RKO (cell line): ENCODE measurements at places on chromosomes 2 and 18.

DNA sequence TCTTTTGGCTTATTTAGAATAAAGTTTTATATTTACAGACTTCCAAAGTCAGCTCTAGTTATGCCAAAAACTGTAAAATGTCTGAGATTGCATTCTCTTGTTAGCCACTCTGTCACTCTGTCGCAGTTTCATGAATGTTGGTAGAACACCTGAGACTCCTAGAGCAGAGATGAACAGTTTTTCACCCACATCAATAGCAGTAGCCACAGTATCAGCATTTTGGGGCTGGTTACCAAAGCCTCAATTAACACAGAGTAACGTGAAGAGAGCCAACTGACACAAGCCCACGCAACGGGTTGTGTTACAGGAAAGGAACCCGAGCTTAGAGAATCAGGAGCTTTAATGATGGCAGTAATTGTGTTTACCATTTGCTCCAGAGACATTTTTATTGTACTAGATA, 443.0 kb upstream of the SLC39A10 start:
- no peak for DNase-seq

GRCh38 chr2:36785179-36785795, 88.8 kb downstream of the VIT start:
- DNase-seq, result peak; percentile 65

DNA sequence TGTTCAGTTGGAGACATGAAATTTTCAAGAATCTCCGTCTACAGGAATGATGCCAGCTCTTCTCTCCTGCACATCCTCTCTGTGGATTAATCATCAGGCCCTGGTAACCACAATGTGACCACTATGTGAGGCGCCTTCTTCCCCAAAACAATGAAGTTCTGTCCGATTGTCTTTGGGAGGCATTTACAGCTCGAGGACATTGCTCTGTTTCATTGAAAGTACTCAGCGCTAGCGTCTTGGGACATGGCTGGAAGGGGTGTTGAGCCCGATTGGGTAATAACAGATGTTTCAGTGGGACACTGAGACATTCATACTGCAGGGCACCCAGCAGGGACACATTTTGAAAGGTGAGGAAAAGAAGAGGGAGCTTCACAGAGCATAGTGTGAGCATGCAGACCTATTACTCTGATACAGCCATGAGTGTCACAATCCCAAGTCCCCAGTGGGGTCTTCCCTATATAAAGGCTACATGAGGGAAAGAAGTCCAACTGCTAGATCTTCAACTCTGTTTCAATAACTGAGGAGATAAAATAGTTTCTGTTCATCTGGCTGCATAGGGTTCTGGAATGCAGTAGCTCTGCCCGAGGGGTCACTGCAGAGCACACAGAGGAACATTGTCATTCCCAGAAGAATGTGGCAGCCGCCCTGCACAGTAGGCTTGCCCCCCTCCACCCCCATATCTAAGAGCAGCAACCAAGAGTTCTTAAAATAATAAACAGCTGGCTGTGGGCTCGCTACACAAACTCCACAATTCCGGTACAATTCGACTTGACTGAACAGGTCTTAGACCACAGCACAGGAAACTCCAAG, 237.3 kb downstream of the OSR1 start:
- DNase-seq, result no peak

- no peak for DNase-seq
Observed at GRCh38 chr2:215624423-215624829, 188.6 kb upstream of the FN1 start.

- no peak for DNase-seq
Observed at GRCh38 chr18:46657115-46657955, at the start of gene LOXHD1. LOXHD1 (minus strand) TSS chr18:46657220; CDS start chr18:46657033, 187 bp downstream.

DNA sequence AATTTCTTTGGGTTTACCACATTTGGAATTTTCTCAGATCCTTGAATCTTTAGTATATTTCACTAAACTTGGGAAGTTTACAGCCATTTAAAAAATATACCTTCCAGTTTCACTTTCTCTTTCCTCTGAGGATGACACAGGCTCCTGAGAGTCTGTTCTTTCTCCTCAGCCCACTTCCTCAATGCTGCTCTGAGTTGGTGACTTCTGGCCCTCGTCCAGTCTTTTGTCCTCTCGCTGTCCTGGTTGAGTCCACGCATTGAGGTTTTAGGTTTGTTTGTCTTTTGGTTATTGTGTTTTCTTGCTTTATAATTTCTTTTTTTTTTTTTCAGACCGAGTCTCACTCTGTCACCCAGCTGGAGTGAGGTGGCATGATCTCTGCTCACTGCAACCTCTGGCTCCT, 40.7 kb upstream of the GALR1 start:
- DNase-seq, result no peak

GRCh38 chr2:135916207-135916606, 40.0 kb upstream of the MCM6 start:
- DNase-seq, result peak; percentile 66

DNA sequence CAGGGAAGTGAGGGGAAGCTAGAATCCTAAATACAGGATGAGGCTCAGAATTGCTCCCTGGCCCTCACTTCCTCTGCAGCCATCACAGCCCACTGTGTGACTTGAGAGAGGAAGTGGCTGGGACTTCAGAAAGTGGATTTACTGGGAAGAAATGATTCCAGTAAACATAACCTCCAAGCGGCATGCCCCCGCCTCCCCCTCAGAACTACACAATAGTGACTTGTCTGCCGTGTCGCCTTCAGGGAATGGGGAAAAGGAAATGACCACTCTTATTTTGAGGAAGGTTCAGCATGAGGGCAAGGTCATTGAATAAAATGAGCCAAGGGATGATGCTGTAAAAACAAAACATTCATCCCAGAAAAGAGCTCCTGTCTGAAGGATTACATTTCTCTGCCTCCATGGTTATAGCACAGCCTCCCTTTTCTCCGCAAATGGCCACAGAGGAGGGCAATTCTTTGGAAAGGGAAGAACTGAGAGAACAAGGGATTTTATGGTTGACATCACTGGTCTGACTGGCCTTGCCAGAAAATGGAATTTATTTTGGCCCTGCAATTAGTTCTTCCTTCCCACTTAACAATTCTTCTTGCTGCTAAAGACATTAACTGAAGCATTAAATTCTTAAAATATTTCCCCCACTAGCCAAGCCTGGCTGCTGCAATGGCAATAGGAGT, 78.9 kb upstream of the DAPL1 start:
- DNase-seq, result no peak

DNA sequence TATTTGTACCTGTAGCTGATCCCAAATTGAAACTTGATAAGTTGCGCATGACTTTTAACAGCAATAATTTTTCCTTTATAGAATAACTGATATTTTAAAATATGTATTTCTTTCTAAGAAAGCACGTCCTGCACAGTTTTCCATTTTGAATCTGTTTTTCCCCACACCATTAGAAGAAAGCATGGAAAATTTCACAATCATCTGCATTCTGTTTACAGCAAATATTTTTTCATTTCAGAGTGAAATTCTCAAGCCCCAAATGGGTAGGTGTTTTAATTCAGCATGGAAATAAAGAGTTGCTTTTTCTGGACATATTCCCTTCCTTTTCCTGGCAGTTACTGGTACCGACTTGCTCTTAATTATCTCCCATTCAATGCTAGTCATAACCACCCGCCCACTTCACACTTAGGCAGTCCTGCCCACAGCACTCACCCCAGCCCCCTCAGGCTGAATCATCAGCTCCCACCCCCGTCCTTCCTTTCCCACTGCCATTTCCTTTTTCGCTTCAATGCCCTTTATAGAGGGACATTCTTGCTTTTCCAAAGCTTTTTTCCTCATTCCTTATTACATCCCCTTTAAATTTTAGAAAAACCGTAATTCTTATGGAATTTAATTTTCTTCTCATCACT, 89.2 kb upstream of the GLS start:
- DNase-seq, result peak; percentile 54

DNA sequence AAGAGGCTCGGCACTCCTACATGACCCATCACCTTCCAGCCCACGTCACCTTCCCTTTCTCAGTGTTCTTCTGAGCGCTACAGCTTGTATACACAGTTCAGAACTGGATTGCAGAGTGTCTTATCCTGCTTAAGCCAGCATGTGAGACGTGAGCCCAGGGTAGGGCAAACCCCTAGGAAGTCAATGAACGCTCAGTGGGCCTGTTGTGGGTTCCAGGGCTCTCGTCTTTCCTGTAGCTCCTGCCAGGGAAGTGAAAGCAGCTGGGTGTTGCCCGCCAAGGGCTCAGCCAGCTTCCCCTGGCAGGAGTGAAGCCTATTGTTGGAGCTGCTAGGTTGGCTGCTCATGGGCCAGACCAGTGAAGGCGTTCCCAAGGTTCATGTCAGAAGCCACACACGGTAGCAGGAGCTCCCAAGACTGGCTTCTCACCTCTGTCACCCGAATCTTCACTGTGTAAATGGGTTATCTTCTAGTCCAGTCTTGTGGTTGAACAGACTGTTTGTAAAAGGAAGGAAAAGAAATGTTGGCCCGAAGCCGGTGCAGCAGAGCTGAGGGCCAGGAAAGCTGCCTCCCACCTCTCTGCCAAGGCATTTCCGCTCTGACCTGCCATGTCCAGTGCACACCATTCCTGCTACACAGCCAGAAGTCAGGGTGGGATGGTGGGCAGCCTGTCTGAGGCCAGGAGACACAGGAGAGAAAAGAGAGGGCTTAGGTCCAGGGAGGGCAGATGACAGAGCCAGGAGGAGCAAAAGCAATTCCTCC, 69.6 kb upstream of the RMDN2 start:
- no peak for DNase-seq

DNA sequence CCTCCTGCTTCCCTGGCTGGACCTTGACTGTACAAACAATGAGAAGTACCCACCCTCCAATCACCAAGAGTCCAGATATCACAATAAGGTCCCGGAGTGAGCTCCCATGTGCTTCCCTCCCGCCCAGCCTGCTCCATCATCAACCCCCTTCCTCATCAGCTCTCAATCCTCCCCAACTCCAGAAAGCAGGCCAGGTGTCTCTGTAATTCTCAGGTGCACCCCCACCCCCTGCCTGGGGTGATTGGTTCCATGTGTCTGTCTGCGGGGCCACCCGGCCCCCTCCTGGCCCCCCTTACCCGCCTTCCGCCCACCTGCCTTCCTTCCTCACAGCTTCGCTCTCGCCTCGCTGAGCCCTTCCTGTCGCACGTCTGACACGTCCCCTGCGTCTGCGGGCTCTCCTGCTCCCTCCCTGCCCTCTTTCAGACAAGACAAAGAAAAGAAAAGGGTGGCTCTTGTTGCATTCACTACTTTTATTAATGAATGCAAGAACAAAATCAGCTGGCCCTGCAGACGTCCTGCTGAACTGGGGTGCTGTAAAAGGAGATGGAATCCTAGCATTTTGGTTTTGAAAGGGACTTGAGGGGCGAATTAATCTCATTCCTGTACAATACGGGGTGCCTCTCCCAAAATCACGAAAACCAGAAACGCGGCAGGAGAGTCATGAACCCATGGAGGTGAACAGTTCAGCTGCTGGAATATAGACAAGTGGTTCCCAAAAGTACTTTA, 26.5 kb upstream of the IGFBP2 start:
- no peak for DNase-seq

GRCh38 chr18:50590593-50590992, 30.7 kb downstream of the MAPK4 start:
- DNase-seq, result no peak

- no peak for DNase-seq
Observed at GRCh38 chr2:33505966-33506365, 29.5 kb downstream of the RASGRP3 start.

GRCh38 chr2:196601430-196602306, 37.8 kb upstream of the CCDC150 start:
- peak; percentile 87 for DNase-seq

- DNase-seq, result peak; percentile 60
Observed at GRCh38 chr18:8084160-8084559, 517.0 kb downstream of the PTPRM start.

- DNase-seq, result peak; percentile 93
Observed at GRCh38 chr2:88016086-88016959, at the start of gene RNU2-63P. RNU2-63P (minus strand) TSS chr2:88016547.

- no peak for DNase-seq
Observed at GRCh38 chr2:99325384-99325783, 10.7 kb downstream of the TXNDC9 start.

DNA sequence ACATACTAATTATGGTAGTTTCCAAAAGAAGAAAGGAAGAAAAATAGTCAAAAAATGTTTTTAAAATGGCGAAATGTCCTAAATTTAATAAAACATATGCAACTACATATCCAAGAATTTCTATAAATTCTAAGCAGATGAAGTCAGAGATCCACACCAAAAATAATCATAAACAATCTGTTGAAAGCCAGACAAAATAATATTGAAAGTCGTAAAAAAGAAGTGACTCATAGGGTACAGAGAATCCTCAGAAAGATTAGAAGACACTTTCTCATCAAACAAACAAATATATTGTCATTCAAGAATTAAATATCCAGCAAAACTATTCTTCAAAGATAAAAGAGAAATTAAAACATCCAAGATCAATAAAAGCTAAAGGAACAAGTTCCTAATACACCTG, 281.4 kb upstream of the ZNF804A start:
- no peak for DNase-seq

- no peak for DNase-seq
Observed at GRCh38 chr2:30765876-30766470, 41.3 kb downstream of the CAPN13 start.

GRCh38 chr2:127542231-127542630, 6.7 kb downstream of the MYO7B start:
- DNase-seq, result no peak

DNA sequence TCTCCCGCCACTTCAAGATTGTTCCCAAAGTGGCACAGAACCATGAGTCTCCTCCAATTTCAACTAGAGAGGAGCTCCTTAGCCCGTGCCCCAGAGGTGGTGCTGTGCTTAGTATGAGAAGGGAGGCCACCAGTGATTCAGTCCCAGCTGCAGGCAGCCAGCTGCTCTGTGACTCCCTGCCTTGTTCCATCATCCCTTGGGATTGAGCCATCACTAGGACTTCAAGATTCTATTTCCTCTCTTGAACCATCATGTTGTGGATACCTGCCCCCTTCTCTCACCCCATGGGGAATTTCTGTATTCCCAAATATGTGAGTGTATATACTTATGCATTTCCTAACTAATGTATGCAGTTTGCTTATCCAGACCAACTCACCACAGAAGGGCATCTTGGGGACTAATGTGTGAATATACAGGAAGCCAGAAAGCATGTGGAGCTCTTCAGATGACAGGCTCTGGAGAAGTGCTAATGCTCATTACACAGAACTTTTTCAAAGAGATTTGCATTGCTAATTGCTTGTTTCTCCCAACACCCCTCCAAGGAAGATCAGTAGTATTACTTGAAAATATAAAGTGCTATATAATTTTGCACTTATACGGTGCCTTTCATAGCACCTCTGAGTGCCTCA, 111.0 kb upstream of the MAP3K20 start:
- DNase-seq, result peak; percentile 41

DNA sequence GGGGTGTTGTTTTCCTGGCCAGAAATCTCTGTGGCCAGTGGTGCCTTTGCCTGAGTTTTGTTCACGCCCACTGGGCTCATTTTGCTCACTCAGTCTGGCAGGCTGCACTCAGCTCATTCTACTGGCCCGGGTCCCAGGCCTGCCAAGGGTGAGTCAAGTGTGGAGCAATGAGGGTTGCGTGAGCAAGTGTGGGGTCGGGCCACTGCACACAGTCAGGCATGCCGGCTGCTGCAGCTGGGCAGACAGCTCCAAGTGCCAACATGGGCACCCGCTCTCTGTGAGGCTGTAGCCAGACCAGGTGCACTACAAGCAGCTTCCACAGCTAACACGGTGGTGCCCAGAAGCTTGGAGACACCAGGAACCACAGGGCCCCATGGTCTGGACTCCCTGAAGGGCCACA, 801.1 kb upstream of the RAB6C start:
- peak; percentile 5 for DNase-seq

GRCh38 chr2:43708178-43708577, 31.9 kb upstream of the C1GALT1C1L start:
- no peak for DNase-seq
